SJSA1 (cell line): ENCODE measurements at places on chromosomes 1 and 21. TPM values are rescaled to one million over a fixed set of nuclear protein-coding genes. Genes with fewer than 3 reads are reported as not detected.

GRCh38 chr1:85019994-85020393 lies 23.1 kb upstream of the MCOLN2 start:
- H3K27ac ChIP-seq = no peak overlapping the region
- H3K36me3 ChIP-seq = no peaks in the 10 kb centered on the region
- H3K4me1 ChIP-seq = no peaks in the 10 kb centered on the region
- DNase-seq = no peak
- no peak overlapping the region for H3K4me3 ChIP-seq

DNA sequence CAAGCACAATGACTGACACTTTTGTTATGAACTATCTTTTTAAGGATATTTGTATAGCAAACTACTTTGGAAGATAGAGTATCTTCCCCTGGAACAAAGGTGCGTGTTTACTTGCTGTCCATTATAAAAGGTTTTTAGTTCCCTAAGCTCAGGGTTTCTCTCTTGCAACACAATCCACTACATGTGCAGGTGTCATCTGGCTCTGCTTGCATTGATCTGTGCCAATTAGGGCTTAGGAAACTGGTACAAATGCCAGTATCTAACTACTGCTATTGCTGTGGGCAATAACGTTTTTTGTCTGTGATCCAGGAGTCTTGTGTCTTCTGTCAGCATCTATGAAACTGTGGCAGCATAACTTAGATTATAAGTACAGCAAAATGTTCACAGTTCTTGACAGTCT lies 68.3 kb upstream of the ABCD3 start:
- H3K27me3 ChIP-seq = peaks cover 7% of the 10 kb centered on the region
- no peaks in the 10 kb centered on the region for H3K4me1 ChIP-seq
- no peak overlapping the region for H3K4me3 ChIP-seq
- H3K36me3 ChIP-seq = no peaks in the 10 kb centered on the region
- no peak overlapping the region for H3K27ac ChIP-seq

GRCh38 chr21:45797338-45797737 lies 153.8 kb downstream of the PCBP3 start:
- no peak overlapping the region for H3K4me3 ChIP-seq
- DNase-seq = no peak
- H3K27me3 ChIP-seq = no peaks in the 10 kb centered on the region
- no peaks in the 10 kb centered on the region for H3K4me1 ChIP-seq
- H3K36me3 ChIP-seq = no peaks in the 10 kb centered on the region

DNA sequence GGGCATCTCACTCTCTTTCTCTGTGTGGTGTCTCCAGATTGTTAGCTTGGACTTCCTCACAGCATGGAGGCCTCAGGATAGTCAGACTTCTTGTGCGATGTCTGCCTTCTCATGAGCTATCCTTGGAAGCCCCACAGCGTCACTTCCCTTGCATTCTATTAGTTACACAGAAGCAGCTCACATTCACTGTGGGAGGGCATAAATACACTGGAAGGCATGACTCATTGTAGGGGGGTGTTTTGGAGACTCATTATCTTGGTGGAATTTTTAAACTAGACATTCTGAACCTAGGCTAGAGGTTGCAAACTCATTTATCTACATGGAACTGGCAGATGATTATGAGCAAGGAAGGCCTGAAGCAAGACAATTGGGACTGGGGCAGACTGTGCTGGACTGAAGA lies 21.4 kb upstream of the FASLG start:
- H3K27me3 ChIP-seq = no peaks in the 10 kb centered on the region
- peak overlapping the region; percentile 92 for H3K27ac ChIP-seq
- peak; percentile 75 for DNase-seq
- H3K4me3 ChIP-seq = no peak overlapping the region

GRCh38 chr1:55962472-55962871 lies 616.9 kb downstream of the PLPP3 start:
- no peak overlapping the region for H3K4me3 ChIP-seq
- no peak overlapping the region for H3K27ac ChIP-seq
- H3K36me3 ChIP-seq = no peaks in the 10 kb centered on the region
- no peaks in the 10 kb centered on the region for H3K4me1 ChIP-seq
- no peak for DNase-seq

- H3K36me3 ChIP-seq = no peaks in the 10 kb centered on the region
- H3K4me3 ChIP-seq = no peak overlapping the region
- no peaks in the 10 kb centered on the region for H3K4me1 ChIP-seq
- 0 out of 2 replicates have a peak, but pooled peaks cover 3% of the 10 kb centered on the region for H3K27me3 ChIP-seq
- H3K27ac ChIP-seq = no peak overlapping the region
- no peak for DNase-seq
Observed at GRCh38 chr1:44524655-44525500, 119.8 kb downstream of the RNF220 start.

DNA sequence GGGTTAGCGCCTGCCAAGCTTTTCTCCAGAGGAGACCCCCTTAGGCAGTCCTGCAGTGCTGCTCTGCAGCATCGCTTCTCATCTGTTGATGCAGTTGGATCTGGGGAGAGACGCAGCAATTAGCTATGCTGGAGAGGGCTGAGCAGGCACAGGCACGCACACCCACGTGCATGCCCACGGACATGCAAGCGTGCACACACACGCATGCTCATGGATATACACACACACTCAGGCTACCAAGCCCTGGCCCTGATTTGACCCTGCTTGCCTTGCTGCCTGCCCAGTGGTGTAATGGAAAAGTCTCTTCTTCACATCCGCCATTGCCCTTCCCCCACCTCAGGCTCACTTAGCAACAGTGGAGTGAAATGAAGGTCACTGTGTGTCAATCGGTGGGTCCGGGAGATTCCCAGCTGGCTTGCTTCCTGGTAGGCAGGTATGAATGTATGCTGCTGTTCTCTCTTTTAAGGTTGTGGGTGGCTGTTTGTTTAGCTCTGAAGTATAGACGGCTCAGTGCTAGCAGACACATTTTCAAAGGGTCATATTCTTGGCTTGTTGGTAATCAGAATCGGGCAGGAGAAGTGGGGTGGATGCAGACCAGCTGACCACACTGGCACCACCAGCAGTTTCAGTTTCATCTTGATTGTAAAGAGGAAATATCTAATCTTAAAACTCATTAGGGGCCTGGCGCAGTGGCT lies 9.5 kb downstream of the ATP1B1 start:
- H3K27ac ChIP-seq = peak overlapping the region; percentile 15; the same call in 1 of the 2 replicates
- peaks cover 60% of the 10 kb centered on the region for H3K36me3 ChIP-seq
- peaks cover 81% of the 10 kb centered on the region for H3K4me1 ChIP-seq
- H3K27me3 ChIP-seq = no peaks in the 10 kb centered on the region
- peak; percentile 39 for DNase-seq
- H3K4me3 ChIP-seq = no peak overlapping the region

- no peaks in the 10 kb centered on the region for H3K27me3 ChIP-seq
- no peak overlapping the region for H3K27ac ChIP-seq
- no peaks in the 10 kb centered on the region for H3K4me1 ChIP-seq
- H3K36me3 ChIP-seq = peaks cover 99% of the 10 kb centered on the region
- no peak overlapping the region for H3K4me3 ChIP-seq
- DNase-seq = no peak
Observed at GRCh38 chr1:23084880-23085279, 65.6 kb downstream of the KDM1A start.

DNA sequence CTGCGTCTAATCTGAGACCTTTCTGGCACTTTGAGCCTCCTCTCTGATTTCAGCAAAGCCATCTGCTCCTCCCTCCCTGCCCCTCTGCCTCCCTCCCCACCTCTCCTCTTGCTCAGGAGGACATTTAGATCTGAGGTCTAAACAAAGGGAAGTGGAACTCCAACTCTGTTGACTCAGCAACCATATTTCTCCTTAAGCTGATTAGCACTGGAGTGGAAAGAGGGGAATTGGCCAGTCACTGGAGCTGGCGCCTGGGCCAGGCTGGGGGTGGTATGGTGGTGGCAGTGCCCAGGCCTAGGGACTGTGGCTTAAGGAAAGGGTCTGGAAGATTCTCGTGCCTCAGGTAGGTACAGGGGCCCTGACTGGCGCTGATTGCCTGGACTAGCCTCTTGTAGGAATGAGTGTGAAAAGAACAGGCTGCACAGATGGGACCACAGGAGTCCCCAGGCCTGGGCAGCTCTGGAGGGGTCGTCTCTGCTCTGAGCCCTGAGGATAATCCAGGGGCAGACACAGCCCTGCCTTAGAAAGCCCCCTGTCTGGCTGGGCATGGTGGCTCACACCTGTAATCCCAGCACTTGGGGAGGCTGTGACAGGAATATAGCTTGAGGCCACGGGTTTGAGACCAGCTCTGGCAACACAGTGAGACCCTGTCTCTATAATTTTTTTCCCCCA lies 11.9 kb downstream of the SH2D2A start:
- peaks cover 18% of the 10 kb centered on the region for H3K36me3 ChIP-seq
- no peak for DNase-seq
- no peaks in the 10 kb centered on the region for H3K4me1 ChIP-seq
- H3K4me3 ChIP-seq = no peak overlapping the region
- no peak overlapping the region for H3K27ac ChIP-seq
- H3K27me3 ChIP-seq = no peaks in the 10 kb centered on the region

GRCh38 chr1:3115275-3116149 lies 46.5 kb downstream of the PRDM16 start:
- H3K4me1 ChIP-seq = no peaks in the 10 kb centered on the region
- no peaks in the 10 kb centered on the region for H3K27me3 ChIP-seq
- H3K36me3 ChIP-seq = no peaks in the 10 kb centered on the region
- no peak overlapping the region for H3K27ac ChIP-seq
- H3K4me3 ChIP-seq = no peak overlapping the region

- H3K27me3 ChIP-seq = no peaks in the 10 kb centered on the region
- H3K4me1 ChIP-seq = no peaks in the 10 kb centered on the region
- no peak within 1 kb of the TSS for H3K4me3 ChIP-seq
- no peak for DNase-seq
- H3K27ac ChIP-seq = no peak within 1 kb of the TSS
Observed at GRCh38 chr1:54623216-54624007, at the start of gene FAM151A. Gene FAM151A, minus strand, starts transcription at chr1:54623525. Its CDS starts 130 bp downstream, at chr1:54623395.

DNA sequence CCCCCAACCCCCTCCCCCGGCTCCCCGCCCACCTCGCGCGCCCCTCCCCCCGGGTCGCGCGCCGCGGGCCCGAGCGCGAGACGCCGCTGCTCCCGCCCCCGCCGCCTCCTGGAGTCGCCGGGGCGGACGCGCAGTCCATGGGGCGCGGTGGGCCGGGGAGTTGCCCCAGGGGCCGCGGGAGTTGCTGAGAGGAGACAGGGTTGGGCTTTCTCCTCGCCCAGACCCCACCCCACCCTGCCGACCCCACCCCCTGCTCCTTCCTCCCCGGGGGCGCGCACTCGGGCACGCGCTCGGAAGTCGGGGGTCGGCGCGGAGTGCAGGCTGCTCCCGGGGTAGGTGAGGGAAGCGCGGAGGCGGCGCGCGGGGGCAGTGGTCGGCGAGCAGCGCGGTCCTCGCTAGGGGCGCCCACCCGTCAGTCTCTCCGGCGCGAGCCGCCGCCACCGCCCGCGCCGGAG lies at the start of gene LAMC1:
TSS of gene LAMC1 (plus strand) at position 275 of the 455 bp plus-strand sequence. CDS start 297 bp downstream, outside the sequence.
- DNase-seq = peak; percentile 74
- H3K36me3 ChIP-seq = peaks cover 22% of the 10 kb centered on the region
- H3K4me1 ChIP-seq = peaks cover 39% of the 10 kb centered on the region
- H3K4me3 ChIP-seq = peak within 1 kb of the TSS; percentile 95
- H3K27me3 ChIP-seq = no peaks in the 10 kb centered on the region
- peak within 1 kb of the TSS; percentile 97 for H3K27ac ChIP-seq

DNA sequence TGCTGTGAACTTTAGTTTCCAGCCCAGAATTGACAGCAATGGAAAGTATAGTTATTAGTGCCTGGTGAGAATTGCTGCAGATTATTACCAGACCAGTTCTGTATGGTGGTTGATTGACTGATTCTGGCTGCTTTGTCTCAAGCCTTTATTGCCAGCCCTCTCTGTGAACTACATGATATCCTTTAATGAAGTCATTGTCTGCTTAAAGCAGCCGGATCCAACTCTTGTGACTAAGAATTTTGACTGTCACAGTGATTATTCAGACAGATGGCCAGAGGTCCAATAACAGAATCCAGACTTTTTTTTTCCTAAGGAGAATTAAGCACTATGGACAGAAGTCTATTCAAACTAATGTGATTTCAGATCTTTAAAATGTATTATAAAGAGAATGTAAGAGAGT lies 1548.6 kb upstream of the B3GALT2 start:
- H3K4me3 ChIP-seq = no peak overlapping the region

- H3K4me3 ChIP-seq = no peak overlapping the region
- no peak overlapping the region for H3K27ac ChIP-seq
- H3K36me3 ChIP-seq = no peaks in the 10 kb centered on the region
- H3K27me3 ChIP-seq = no peaks in the 10 kb centered on the region
- no peak for DNase-seq
Observed at GRCh38 chr1:88058205-88058604, 625.9 kb upstream of the PKN2 start.

DNA sequence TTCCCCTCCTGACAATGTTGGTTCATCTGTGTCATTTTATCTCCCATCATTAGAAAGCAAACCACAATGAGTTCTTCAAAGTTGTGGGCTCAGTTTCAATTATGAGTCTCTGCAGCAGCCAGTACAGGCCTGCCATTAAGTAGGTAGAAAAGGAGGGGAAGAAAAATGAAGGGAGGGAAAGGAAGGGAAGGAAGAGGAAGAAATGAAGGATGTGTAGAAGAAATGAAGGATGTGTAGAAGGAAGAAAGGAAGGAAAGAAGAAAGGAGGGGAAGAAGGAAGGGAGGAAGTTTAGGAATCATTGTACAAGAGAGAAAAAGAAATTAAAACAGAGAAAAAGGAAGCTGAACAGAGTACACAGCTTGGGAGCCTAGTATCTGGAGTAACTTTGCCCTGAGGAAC lies 498.3 kb upstream of the DAB1 start:
- no peaks in the 10 kb centered on the region for H3K4me1 ChIP-seq
- H3K27me3 ChIP-seq = no peaks in the 10 kb centered on the region
- H3K36me3 ChIP-seq = no peaks in the 10 kb centered on the region
- DNase-seq = no peak
- no peak overlapping the region for H3K4me3 ChIP-seq

The CD1C gene
- not detected in 2 replicates for total RNA-seq

The MAP3K6 gene
- total RNA-seq = 14.6 and 16.6 TPM in 2 replicates

The LRRC38 gene
- not detected in 2 replicates for total RNA-seq

The ALPL gene
- total RNA-seq = 269 and 410 TPM in 2 replicates

The ST3GAL3 gene
- 18.7 and 25.0 TPM in 2 replicates for total RNA-seq

The CYP4A11 gene
- total RNA-seq = not detected in 2 replicates

The RER1 gene
- total RNA-seq = 90.3 and 269 TPM in 2 replicates

The ZBTB17 gene
- 26.6 and 33.6 TPM in 2 replicates for total RNA-seq

The HSD3B2 gene
- total RNA-seq = not detected in 2 replicates

The GPX7 gene
- total RNA-seq = 22.6 and 57.5 TPM in 2 replicates

The TESK2 gene
- total RNA-seq = 2.0 and 3.2 TPM in 2 replicates

The DMBX1 gene
- total RNA-seq = not detected in 2 replicates
